ENCODE measurements at places on chromosomes 4 and X.

- DNase-seq: no peak
These were observed 12.7 kb upstream of the UBA6 start for GRCh38 chr4:67713529-67714247.

DNA sequence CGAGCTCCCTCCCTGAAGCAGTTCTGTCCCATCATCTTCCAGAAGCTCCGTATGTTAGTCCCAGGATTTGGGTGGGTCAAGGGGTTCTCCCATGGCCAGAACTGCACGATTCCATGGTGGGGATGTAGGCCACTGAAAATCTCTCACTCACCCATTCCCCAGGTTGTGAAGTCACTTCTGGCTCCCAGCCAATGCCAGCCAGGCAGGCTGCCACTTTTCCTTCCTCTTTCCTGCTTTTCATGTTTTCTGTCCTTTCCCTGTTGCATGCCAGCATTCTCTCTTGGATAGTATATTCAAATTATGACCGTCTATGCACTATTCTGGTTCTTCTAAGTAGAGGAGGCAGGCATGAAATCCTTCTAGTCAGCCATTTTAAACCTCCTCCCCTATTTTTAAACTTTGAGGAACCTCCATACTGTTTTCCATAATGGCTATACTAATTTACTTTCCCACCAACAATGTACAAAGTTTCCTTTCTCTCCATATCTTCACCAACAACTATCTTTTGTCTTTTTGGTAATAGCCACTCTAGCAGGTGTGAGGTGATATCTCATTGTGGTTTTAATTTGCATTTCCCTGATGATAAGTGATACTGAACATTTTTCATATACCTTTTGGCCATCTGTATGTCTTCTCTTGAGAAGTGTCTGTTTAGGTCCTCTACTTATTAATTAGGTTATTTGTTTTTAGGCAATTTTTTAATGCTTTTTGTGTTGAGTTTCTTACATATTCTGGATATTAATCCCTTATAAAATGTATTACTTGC, 182.1 kb upstream of the TET2 start:
- DNase-seq: no peak

DNA sequence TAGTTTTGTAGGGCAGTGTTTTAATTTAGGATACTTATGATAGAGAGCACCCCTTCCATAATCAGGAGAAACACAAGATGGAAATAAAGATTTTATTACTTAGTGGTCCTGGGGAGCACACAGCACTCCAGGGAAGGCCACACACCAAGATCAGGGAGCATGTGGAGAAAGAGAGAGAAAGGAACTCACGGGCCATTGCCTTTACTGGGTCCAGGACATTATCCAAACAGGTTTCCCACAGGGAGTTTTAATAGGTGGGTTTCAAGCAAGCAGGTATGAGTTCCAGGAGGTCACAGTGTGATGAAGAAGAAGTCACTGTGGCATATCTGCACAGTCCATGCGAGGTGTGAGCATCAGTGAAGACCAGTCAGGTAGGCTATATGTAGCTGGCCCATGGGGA, 46.8 kb downstream of the NFKB1 start:
- DNase-seq: no peak

- no peak for DNase-seq
These were observed 74.3 kb upstream of the NAP1L5 start for GRCh38 chr4:88771883-88772450.

All from NCI-H1694 treated with DMSO at 0.1 percent for 48 hours (cell line).